Stimulated activated CD8-positive, alpha-beta memory T cell treated with anti-CD3 and anti-CD28 coated beads, Interleukin-7, amount 100 ng/mL, for 1 hour (primary cell): ENCODE measurements at places on chromosomes 3 and 15.

- DNase-seq: no peak
Measured at GRCh38 chr15:101093958-101094357, 157.9 kb downstream of the CHSY1 start.

DNA sequence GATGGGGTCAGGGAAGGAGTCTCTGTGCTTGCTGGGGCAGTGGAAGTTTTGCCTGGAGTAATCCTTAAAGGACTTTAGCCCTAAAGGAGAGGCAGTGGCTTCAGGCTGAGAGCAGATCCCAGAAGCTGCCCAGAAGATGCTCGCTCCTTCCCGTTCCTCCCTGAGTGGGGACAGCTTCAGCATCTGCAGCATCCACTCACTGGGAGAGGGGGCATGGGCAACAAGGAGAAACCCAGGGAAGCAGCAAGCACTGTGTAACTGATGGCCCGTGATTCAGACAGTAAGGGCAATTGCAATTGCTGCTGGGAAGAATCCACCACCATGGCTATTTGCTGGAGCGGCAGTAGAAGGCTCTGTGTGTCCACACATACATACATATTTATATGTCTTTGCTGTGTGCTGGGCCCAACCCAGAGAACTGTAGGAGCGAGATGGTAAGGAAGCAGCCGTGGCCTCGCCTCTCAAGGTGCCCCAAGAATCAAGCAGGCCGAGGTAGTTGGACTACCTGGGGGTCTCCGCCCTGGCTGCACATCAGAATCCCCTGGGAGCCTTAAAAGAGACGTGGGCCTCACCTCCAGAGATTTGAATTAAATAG is 5.8 kb upstream of the PAQR5 start:
- DNase-seq: no peak

DNA sequence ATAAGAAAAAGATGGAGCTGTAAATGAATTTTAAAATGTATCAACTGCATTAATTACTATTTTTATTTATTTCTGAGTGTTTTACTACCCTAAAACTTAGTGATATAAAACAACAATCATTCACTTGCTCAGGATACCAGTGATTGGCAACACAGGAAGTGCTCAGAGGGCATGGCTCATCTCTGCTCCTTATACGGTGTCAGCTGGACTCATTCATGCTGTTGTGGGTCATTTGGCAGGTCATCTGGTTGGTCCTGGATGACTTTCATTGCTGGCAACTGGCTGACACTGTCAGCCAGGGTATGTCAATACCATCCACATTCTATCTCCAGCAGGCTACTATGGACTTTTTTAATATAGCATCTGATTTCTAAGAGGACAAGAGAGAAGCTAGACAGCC is 689.6 kb upstream of the NECTIN3 start:
- DNase-seq: no peak

DNA sequence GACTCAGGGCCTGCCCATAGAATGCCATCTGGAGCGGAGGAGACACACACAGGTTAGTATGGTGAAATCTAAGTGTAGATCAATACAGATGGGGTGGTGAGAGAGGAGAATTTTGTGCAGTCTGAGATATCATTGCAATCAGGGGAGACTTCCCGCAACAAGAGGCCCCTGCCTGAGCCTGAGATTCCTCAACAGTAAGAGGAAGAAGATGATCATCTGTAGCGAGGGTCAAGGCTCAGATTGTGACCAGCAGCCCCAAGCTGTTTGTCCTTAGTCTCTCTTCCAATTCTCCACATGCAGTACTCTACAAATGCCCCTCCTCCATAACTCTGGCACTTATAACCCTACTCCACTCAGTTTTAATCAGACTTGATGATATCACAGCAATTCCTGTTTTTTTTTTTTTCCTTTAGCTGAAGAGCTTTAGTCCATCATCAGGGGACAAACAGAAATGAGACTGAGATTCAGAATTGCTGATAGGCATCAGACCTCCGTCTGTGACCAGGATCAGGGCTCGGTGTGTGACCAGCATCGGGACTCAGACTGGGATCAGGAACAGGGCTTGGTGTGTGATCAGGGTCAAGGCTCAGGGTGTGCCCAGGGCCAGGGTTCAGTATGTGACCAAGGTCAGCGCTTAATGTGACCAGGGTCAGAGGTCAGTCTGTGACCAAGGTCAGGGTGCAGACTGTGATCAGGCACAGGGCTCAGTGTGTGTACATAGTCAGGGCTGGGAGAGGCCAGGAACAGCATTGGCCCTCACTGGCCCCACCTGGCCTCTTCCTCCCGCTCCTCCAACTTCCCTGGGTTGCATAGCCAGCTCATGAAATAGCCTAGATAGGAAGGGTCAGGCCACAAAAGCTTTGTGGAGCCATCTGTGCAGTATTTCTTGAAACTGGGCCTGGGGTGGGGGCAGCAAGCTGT is 14.1 kb downstream of the LOXL1 start:
- no peak for DNase-seq

GRCh38 chr15:40959331-40960141 is 6.3 kb downstream of the CHAC1 start:
- no peak for DNase-seq

DNA sequence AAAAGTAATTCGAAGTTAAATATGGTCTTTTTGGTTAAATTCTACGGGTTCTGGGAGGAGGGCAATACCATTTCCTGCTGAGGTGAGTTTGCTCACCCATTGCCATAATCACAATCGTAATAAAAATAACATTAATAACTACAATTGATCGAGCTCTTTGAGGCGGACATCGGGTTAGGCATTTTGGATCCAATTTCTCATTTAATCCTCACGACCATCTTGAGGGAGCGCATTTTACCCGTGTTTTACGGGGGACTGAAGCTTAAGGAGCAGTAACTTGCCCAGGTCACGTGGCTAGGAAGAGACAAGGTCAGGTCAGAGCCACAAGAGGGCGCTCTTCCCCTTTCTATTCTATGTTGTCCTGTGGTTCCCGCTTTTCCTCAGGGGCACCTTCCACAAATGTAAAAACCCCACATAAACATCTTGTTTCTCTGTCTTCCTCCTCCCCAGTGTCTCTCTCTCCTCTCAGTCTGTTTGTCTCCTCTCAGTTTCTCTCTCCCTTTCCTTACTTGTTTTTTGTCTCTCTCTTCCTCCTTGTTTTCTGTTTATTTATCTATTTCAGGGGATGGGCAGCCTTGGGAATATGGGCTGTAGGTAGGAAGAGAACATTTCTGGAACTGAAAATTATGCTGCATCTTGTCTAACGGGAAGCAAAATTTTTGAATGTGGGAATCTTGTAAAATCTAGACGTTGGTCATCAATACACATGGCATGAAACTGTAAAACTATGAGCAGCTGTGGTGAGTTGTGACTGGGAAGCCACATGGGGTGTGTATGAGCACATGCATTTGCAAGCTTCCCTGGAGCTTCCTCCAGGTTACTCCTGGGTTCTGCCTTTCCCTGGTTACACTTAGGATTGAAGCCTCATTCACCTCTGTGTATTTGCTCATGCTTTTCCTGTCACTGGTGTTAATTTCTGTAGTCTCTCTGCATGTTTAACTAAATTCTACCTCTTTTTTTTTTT is 71.0 kb downstream of the SQOR start:
- DNase-seq: peak; percentile 27

- no peak for DNase-seq
Measured at GRCh38 chr3:24608701-24609390, 114.2 kb upstream of the THRB start.

GRCh38 chr3:144746631-144747030 is 775.0 kb downstream of the DIPK2A start:
- no peak for DNase-seq

DNA sequence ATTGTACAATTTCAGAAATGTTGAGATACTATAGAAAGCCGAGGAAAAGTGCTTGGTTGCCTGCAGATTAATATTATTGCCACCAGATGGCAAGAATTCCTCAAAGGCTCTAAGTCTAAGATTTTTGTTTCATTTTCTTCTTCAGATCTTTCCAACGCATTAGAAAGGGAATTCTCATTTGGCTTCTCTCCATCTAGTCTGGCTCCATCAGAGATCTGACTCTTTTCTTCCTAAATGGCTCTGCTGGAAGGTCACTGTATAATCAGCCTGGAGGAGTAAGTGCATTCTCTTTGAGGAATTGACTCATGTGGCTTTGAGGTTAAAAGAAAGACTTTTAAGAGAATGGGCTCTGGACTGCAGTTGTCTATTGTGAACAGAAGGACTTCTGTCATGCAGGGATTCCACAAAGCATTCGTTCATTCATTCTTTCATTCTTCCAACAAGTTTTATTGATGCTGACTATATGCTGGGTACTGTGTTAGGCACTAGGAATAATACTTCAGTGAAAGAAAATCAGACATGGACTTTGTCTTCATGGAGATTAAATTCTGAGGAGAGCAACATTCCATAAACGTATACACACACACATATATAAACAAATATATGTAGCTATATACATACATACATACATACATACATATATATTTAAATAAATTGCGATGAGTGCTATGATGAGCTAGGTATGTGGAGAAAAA is 55.3 kb downstream of the SLC28A2 start:
- no peak for DNase-seq
